ENCODE measurements at places on chromosomes 11 and 22. TPM values are rescaled to one million over a fixed set of nuclear protein-coding genes. Genes with fewer than 3 reads are reported as not detected.

DNA sequence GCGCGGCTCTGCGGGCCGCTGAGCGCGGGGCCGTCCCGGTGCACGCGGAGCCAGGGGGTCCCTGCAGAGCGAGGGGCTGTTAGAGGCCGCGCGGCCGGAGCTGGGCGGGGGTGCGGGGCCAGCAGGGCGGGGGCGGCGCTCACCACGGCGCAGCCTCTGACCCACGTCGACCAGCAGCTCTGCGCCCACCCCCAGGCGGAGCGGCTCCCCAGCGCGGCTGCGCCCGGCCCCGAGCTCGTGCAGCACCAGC is 385 bp upstream of the SCO2 start:
- DNase-seq, result no peak
- H3K4me3 ChIP-seq, result peak overlapping the region; percentile 83
- H3K4me1 ChIP-seq, result peaks cover 42% of the 10 kb centered on the region

DNA sequence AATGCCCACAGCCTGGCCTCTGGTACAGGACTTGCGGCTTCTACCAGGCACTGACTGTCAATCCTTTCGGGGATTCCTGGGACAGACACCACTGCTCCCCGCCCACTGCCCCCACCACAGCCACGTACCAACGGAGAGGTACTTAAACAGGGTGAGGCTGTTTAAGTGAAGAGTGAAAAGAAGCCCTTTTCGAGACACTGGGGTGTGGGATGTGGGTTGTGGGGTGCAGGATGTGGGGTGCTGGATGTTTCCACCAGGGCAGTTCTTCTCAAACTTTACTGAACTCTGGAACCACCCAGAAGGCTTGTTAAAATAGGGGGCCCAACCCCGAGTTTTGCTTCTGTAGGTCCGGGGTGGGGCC is 34.2 kb upstream of the PRR5 start:
- peak overlapping the region; percentile 69 for H3K27ac ChIP-seq
- H3K4me3 ChIP-seq, result peak overlapping the region; percentile 54
- no peaks in the 10 kb centered on the region for H3K36me3 ChIP-seq
- DNase-seq, result no peak
- H3K4me1 ChIP-seq, result peaks cover 13% of the 10 kb centered on the region
- H3K27me3 ChIP-seq, result peaks cover 17% of the 10 kb centered on the region

DNA sequence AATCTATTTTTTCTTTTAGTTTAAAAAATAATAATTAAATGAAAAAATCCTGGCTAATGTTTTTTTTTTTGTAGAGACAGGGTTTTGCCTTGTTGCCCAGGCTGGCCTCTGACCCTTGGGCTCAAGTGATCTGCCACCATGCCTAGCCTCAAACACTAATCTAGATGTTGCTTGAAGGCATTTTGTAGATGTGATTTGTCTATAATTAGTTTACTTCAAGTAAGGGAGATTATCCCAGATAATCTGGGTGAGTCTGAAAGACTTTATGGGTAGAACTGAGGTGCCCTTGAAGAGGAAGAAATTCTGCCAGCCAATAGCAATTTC is 38.6 kb upstream of the RBFOX2 start:
- H3K4me1 ChIP-seq, result peaks cover 2% of the 10 kb centered on the region
- no peak for DNase-seq
- no peak overlapping the region for H3K4me3 ChIP-seq
- H3K27ac ChIP-seq, result no peak overlapping the region
- no peaks in the 10 kb centered on the region for H3K36me3 ChIP-seq
- no peaks in the 10 kb centered on the region for H3K27me3 ChIP-seq

DNA sequence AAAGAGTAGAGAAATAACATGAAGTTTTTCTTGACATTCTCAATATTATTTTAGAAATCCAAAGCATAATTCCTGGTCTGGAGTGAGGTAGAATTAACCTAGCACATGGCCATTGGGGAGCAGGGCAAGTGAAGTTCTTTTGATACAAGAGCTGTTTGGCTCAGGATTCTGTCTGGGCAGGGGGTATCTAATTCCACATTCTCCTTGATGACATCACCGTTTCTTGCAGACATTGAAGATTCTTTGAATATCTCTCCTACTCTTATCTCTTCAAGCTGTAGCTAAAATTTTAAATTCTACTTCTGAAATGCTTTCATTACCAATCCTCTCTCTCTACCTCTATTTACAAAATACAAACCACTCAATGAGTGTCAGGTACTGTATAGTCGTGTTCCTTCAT is 138.2 kb upstream of the TENM4 start:
- H3K27me3 ChIP-seq, result no peaks in the 10 kb centered on the region
- H3K4me1 ChIP-seq, result no peaks in the 10 kb centered on the region
- H3K36me3 ChIP-seq, result no peaks in the 10 kb centered on the region
- no peak for DNase-seq

DNA sequence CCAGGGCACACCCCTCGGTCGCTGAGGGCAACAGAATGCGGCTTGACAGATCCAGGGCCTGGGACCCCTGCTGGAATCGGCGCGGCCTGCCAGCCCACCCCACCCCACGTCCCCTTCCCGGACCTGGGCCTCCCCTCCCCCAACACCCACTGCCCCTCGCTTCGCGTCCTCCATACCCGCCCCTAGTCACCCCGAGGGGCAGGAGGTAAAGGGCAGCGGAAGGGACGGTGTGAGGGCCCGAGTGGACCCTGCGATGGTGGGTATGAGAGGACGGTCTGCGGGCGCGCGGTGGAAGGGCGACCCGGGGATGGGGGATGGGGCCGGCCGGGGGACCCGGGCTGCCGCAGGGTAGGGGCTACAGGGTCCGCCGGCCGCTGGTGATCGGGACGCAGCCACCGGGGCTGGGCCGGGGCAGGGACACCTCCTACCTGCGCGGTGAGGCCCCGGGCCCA is 311 bp downstream of the APBB1 start:
- H3K36me3 ChIP-seq, result no peaks in the 10 kb centered on the region
- H3K27me3 ChIP-seq, result no peaks in the 10 kb centered on the region
- peaks cover 4% of the 10 kb centered on the region for H3K4me1 ChIP-seq
- H3K27ac ChIP-seq, result peak overlapping the region; percentile 96

DNA sequence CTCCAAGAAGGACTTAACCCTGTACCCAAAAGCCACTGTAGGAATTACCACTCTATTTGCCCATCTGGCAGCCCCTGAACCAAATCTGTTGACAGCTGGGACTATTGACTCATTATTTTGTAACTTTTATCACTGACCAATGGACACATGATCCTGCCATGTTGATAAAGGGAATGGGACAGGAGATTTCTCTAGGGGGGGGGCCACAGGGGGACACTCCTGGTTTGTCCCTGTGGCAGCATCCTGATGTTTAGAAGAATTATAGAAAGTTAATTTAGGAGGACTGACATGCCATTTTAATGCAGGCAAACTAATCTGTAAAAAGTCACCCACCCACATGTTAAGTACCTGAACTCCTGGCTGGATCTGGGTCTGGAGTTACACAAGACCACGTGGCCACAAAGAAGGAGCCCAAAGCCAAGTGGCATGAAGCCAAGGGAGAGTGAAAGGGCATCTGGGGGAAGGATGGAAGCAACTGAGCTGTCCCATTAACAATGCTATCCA is 558.1 kb downstream of the ETS1 start:
- no peaks in the 10 kb centered on the region for H3K4me1 ChIP-seq
- no peak overlapping the region for H3K27ac ChIP-seq
- no peak for DNase-seq
- peaks cover 17% of the 10 kb centered on the region for H3K27me3 ChIP-seq
- no peaks in the 10 kb centered on the region for H3K36me3 ChIP-seq

DNA sequence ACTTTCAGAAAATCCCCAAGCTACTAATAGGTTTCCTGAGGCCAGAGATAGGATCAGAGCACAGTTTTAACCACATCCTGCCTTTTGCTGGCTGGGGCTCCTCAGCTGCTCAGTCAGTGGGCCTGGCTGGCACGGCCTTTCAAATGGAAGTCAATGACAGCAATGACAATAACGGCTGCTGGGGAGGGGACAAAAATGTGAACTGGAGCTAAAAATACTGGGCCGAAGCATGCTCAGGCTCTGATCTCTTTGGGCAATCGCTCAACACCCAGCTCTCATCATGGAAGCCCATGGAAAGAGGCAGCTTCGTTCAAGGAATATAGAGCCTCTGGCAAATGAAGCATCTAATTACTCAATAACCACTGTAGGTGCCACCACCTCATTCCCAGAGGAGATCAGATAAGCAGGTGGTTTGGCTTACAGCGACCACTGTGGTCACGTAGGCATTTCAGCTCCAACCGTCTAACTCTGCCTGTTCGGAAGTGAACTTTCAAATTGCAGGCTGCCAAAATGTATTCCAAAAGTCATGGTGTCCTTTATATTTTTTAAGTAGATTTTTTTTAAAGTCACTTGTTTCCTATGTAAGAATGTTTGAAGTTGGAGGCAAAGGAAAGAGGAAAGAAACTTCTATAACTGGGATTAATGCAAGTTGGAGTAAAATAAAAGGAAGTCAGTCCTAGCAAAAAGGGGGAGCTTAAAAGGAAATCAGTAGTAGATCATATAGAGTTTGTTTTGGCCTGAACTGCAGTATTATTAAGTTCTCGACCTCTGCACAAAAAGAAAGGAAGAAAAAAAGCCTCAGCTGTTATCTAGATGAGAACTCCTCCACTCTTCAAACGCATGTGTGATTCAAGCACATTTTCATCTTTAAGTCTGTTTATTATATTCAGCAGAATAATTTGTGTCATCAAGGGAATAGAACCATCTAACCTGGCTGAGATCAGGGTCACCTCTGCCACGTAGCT is 14.1 kb downstream of the WT1 start:
- DNase-seq, result peak; percentile 68
- peaks cover 40% of the 10 kb centered on the region for H3K4me1 ChIP-seq
- no peaks in the 10 kb centered on the region for H3K36me3 ChIP-seq
- peaks cover 37% of the 10 kb centered on the region for H3K27me3 ChIP-seq
- no peak overlapping the region for H3K4me3 ChIP-seq

GRCh38 chr11:61092280-61092766 is 10.0 kb upstream of the CD5 start:
- H3K4me3 ChIP-seq, result no peak overlapping the region
- no peaks in the 10 kb centered on the region for H3K36me3 ChIP-seq
- no peaks in the 10 kb centered on the region for H3K4me1 ChIP-seq
- peak overlapping the region; percentile 66 for H3K27ac ChIP-seq
- no peaks in the 10 kb centered on the region for H3K27me3 ChIP-seq
- DNase-seq, result no peak

DNA sequence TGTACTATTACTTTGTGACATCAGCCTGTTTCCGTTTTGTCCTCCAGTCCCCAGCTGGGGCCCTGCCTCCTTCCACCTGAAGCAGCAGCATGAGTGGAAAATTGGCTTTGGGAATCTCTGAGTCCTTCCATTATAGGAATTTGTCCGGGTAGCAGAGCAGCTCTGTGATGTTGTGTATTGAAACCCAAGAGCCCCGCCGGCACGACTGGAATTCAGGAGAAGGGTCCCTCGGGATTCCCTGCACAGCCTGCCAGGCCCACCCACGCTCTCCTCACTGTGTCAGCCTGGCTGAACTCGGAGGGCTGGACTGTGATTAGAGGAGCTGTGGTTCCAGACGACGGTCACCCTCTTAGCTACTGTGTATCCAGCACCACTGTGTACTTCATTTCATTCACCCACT is 18.8 kb upstream of the TSPAN18 start:
- DNase-seq, result no peak
- H3K4me1 ChIP-seq, result peaks cover 3% of the 10 kb centered on the region
- H3K4me3 ChIP-seq, result no peak overlapping the region
- H3K36me3 ChIP-seq, result no peaks in the 10 kb centered on the region
- no peaks in the 10 kb centered on the region for H3K27me3 ChIP-seq
- H3K27ac ChIP-seq, result no peak overlapping the region

GRCh38 chr22:38799265-38800002 is 5.5 kb upstream of the DNAL4 start:
- H3K4me3 ChIP-seq, result no peak overlapping the region
- peaks cover 8% of the 10 kb centered on the region for H3K4me1 ChIP-seq
- no peak overlapping the region for H3K27ac ChIP-seq
- no peak for DNase-seq

- no peak for DNase-seq
- H3K27me3 ChIP-seq, result no peaks in the 10 kb centered on the region
- H3K36me3 ChIP-seq, result no peaks in the 10 kb centered on the region
- H3K4me3 ChIP-seq, result no peak overlapping the region
Observed at GRCh38 chr11:85475660-85476517, 151.3 kb downstream of the DLG2 start.

DNA sequence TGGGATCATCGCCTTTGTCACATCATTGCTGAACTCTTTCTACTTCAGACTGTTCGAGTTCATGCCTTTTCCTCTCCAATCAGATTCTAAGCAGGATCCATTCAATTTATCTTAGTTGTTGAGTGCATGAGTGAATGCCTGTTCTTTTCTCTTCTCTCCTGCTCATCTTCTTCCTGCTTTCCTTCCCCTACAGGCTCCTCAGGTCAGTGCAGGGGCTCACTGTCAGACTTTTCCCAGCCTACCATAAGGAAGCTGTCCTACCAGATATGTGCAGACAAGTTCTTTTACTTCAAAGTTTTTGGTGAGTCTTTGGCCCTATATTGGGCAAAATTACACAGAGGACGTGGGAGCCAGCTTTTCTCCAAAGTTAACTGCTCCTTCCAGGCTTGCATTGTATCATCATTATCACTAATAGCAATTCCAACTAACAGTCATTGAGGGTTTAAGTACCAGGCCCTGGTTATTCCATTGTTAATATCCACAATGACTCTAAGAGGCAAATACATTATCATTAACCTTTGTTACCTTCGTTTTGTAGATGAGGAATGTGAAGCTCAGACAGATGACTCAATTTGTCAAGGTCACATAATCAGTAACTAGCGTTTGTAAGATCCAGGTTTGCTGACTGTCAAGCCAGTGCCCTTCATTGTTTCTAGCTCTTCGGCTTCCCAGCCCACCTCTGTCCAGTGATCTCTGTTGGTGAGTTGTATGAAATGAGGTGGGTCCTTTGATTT is 30.4 kb downstream of the OR6Q1 start:
- H3K4me3 ChIP-seq, result no peak overlapping the region
- H3K4me1 ChIP-seq, result peaks cover 21% of the 10 kb centered on the region
- DNase-seq, result no peak
- no peaks in the 10 kb centered on the region for H3K36me3 ChIP-seq
- H3K27ac ChIP-seq, result no peak overlapping the region

GRCh38 chr11:131137046-131137445 is 220.8 kb upstream of the SNX19 start:
- no peaks in the 10 kb centered on the region for H3K4me1 ChIP-seq
- H3K27me3 ChIP-seq, result no peaks in the 10 kb centered on the region
- H3K4me3 ChIP-seq, result no peak overlapping the region

GRCh38 chr11:35525501-35526175 is at the start of gene PAMR1:
TSS of gene PAMR1 (minus strand) at chr11:35525616. CDS start at chr11:35525585, 31 bp downstream.
- H3K4me3 ChIP-seq, result peak within 1 kb of the TSS; percentile 35
- H3K27me3 ChIP-seq, result peaks cover 36% of the 10 kb centered on the region
- H3K4me1 ChIP-seq, result peaks cover 22% of the 10 kb centered on the region
- peak within 1 kb of the TSS; percentile 53 for H3K27ac ChIP-seq
- peak; percentile 55 for DNase-seq

MYRF gene
- 0.20 TPM for total RNA-seq

OR52B2 gene
- not detected for total RNA-seq

DSCAML1 gene
- total RNA-seq, result 0.39 TPM

MS4A4A gene
- total RNA-seq, result 28.5 TPM

ME3 gene
- 31.5 TPM for total RNA-seq

E2F8 gene
- total RNA-seq, result 3.7 TPM

TNRC6B gene
- 36.4 TPM for total RNA-seq

BTG4 gene
- total RNA-seq, result not detected

SEPTIN3 gene
- not detected for total RNA-seq

Measured in heart right ventricle (tissue), 16 donors.